Activated CD4-positive, alpha-beta memory T cell treated with anti-CD3 and anti-CD28 coated beads, Interleukin-2, amount 10 ng/mL, durations not matched to agents 7 days and 5 days (primary cell): ENCODE measurements at places on chromosomes 13 and 19. TPM values are rescaled to one million over a fixed set of nuclear protein-coding genes. Genes with fewer than 3 reads are reported as not detected.

GRCh38 chr19:53912653-53913052 is 3.6 kb downstream of the CACNG7 start:
- peak; percentile 19 for DNase-seq

DNA sequence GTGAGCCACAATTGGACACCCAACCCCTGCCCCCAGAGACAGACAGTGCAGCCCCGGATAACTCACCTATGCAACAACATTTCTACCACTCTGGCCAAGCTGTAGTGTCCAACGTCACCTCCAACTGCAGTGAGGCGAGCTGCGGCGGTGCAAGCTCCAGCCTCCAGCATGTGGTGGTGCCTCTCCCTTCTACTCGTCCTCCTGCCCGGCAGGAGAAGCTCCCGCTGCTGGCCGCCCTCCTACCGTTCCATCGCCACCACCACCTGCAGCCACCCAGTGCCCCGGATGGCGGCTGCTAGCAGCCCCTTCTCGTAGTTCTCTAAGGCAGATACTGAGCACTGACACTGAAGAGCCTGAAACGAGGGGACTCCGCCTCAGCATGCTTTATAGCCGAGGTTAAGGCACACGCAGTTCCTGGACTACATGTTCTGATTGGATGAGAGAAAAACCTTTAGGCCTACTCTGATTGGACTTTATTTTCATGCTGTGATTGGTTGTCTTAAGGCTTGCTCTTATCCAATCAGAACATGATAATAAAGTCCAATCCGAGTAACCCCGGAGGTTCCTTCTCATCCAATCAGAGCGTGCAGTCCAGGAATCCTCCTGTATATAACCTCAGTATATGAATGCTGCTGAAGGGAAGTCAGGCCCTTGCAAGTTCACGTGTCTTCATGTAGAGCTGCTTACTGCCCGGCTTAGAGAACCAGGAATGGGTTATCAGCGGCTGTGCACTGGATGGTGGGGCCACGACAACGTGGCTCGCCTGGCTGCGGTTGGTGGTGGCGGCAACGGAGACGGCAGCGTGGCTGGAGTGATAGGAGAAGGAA is 63.5 kb downstream of the TUBA3C start:
- DNase-seq, result no peak

GRCh38 chr13:48979892-48980291 is 4.2 kb downstream of the FNDC3A start:
- DNase-seq, result no peak

Gene IRGC
- not detected for total RNA-seq

DNA sequence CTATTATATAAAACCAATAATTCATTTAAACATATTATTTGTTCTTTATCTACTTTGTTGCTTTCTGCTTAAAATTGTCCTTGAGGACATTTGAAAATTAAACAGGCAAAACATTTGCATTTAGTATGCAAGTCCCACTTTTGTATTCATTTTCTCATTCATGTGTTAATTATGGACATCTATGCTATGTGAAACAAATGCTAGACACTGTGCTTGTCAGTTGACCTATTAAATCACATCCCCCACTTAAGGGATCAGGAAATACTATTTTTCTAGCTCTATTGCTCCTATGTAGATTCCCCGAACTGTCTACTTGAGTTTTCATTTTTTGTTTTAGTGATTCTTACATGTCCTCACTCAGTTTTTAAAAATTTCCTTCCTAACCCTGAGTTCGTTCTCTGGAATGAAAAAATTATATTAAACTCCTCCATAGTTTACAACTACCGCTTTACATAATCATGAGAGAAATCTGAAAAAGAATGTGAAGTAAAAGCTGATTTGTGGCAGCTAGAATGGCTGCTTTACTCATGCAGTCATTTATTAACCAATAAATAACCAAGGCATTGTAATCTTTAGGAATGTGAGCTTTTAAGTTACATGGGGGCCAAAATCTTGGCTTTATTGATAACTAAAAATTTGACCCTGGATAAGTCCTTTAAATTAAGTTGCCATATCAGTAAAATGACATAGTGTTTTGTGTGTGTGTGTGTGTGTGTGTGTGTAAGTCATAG is 188.5 kb downstream of the LIG4 start:
- DNase-seq, result no peak

- no peak for DNase-seq
These were observed 17.3 kb downstream of the UPF1 start for GRCh38 chr19:18848878-18849661.

GRCh38 chr13:92901739-92902138 is 324.9 kb upstream of the GPC6 start:
- DNase-seq, result no peak

Gene MEF2B
- total RNA-seq, result 5.4 TPM

Gene ACP5
- 21.3 TPM for total RNA-seq

- no peak for DNase-seq
These were observed 318.8 kb downstream of the SPRY2 start for GRCh38 chr13:80022146-80022545.
